ENCODE measurements at places on chromosomes 2 and 18. TPM values are rescaled to one million over a fixed set of nuclear protein-coding genes. Genes with fewer than 3 reads are reported as not detected.

DNA sequence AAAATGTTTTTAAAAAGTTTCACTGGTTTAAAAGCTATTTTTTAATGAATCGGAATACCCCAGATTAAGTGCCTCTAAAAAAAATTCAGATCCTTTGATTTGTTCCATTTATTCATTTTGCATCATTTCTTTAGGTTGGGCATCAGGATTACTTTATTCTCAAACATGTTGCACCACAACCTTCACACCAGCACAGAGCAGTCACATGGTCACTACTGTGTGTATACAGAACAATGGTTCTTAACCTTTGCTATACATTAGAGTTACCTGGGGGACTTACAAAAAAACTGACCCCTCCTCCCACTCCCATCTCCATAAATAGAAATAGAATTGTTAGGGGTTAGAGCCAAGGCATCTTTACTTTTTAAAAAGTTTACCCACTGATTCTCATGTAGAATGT, 218.2 kb downstream of the AGPS start:
- no peak overlapping the region for H3K27ac ChIP-seq
- no peak for DNase-seq
- no peaks in the 10 kb centered on the region for H3K27me3 ChIP-seq
- H3K36me3 ChIP-seq = no peaks in the 10 kb centered on the region

DNA sequence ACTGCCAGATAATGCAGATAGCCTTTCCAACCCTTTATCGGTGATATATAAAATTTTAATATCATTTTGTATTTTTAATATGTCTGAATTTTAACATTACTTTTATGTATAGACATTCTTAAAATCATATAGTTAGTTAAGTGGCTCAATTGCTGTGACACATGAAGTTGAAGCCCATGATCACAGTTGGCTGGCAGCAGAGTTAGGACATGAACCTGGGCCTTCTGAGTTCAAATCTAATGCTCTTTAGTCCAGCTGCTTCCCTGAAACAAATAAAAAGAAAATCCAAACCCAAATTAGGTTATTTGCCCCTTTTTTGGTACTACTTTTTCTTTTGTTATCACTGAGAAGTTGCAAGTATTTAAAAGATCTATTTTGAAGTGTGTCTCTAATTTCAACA, 5.6 kb downstream of the ELP2 start:
- no peak overlapping the region for H3K4me3 ChIP-seq
- DNase-seq = no peak
- no peak overlapping the region for H3K27ac ChIP-seq
- H3K4me1 ChIP-seq = peaks cover 23% of the 10 kb centered on the region

GRCh38 chr2:54897420-54898310, 152.6 kb downstream of the RTN4 start:
- H3K4me1 ChIP-seq = no peaks in the 10 kb centered on the region
- no peak overlapping the region for H3K4me3 ChIP-seq
- DNase-seq = no peak
- H3K27me3 ChIP-seq = no peaks in the 10 kb centered on the region

- no peaks in the 10 kb centered on the region for H3K36me3 ChIP-seq
- DNase-seq = no peak
- no peak overlapping the region for H3K27ac ChIP-seq
- peaks cover 55% of the 10 kb centered on the region for H3K27me3 ChIP-seq
Measured at GRCh38 chr2:212237350-212238095, 301.1 kb downstream of the ERBB4 start.

DNA sequence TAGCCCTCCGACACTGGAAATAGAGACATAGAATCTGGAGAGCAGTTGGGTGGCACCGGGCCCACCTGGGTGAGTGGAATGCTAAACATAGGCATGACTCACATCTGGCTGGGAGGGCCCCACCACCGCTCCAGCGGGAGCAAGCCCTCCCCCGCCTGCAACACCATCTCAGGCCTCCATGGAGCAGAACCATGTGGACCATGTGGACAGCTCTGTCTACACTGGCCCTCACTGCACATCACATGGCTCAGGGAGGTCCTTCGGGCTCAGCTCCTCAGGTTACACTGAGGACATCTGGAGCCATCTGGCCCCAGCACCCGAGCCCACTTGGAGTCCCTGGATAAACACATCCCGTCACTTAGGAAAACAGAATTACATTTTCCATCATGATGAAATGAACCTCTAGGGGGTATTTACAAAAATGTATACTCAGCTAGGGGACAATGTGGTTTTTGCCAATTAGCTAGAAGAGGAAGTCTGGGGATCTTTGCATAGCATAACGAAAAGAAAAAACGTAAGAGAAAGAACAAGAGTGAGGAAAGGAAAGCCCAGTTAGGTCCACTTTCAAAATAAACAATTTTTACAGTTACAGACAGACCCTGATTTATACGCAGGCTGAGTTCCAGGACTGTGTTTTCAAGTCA, 30.7 kb upstream of the MLPH start:
- no peaks in the 10 kb centered on the region for H3K27me3 ChIP-seq
- peaks cover 52% of the 10 kb centered on the region for H3K4me1 ChIP-seq
- H3K36me3 ChIP-seq = peaks cover 4% of the 10 kb centered on the region
- DNase-seq = peak; percentile 82
- H3K4me3 ChIP-seq = no peak overlapping the region

DNA sequence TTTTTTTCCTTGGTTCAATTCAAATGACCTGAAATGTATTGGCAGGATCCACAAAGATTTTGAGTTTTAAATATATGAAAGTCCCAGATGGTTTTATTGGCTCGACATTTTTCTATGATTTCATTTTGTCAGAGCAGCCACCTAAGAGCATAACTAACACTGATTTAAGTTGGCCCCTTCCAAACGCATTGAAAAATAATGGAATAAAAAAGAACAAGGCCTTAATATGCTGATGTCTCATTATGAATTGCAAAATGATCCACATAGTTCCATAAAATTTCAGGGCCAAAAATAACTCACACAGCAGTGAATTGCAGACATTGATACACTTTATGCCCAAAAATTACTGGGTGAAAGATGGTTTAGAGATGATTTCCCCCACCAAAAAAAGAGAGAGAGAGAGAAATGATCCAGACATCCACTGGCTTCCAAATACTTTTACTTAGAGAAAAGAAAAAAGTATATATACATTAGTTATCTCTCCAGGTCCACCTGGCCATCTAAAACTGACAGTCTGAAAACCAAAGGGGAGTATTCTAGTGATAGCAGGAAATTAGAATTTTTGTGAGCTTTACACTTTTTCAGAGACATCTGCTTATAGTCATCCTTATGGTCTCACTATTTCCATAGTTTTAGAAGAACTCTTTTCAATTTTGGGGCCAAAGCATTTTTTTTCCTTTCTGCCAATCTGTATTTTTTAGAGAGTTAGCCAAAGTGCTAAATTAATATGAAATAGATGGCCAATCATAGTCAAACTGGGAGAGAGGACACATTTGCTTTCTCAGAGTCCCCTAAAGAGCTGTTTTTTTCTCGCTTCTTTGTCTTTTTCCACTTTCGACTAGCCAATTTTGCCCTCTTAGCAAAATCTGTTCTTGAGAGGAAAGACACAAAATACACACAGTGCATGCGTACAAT, 213.5 kb upstream of the RND3 start:
- H3K4me1 ChIP-seq = peaks cover 9% of the 10 kb centered on the region
- H3K4me3 ChIP-seq = no peak overlapping the region
- no peaks in the 10 kb centered on the region for H3K36me3 ChIP-seq
- H3K27ac ChIP-seq = no peak overlapping the region
- H3K27me3 ChIP-seq = no peaks in the 10 kb centered on the region

- DNase-seq = peak; percentile 85
- H3K27ac ChIP-seq = no peak overlapping the region
Measured at GRCh38 chr18:45059695-45060094, 379.0 kb downstream of the SETBP1 start.

GRCh38 chr2:182543741-182544525, 117.1 kb upstream of the PDE1A start:
- H3K36me3 ChIP-seq = no peaks in the 10 kb centered on the region
- H3K4me1 ChIP-seq = no peaks in the 10 kb centered on the region
- no peak overlapping the region for H3K27ac ChIP-seq

- no peak overlapping the region for H3K27ac ChIP-seq
- DNase-seq = no peak
- H3K36me3 ChIP-seq = no peaks in the 10 kb centered on the region
- no peaks in the 10 kb centered on the region for H3K27me3 ChIP-seq
- H3K4me1 ChIP-seq = peaks cover 22% of the 10 kb centered on the region
Measured at GRCh38 chr2:182020286-182021070, 34.8 kb downstream of the PPP1R1C start.

DNA sequence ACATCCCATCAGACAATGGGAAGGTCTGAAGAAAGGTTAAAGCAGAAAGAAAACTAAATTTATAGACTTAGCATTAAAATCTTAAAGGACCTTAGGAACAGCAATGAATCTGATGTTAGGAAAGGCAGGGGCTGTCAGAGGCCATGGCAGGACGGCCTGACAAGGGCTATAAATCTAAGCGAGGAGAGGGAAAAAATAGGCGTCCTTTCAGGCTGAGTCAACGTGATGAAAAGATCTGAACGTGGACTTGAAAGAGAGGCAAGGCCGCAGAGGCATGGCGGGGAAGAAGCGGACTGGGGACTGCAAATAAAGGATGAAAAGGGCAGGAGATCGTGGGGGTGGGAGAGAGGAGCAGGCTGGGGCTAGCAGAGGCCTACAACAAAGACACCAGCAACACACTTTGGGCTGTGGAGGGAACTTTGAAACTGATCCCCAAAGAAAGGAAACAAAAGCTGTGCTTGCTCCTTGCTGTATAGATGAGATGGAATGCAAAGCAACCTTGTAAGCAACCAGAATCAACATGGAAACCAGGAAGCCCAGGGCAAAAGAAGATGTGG, 145.6 kb downstream of the NRP2 start:
- no peaks in the 10 kb centered on the region for H3K27me3 ChIP-seq
- no peaks in the 10 kb centered on the region for H3K4me1 ChIP-seq
- H3K36me3 ChIP-seq = no peaks in the 10 kb centered on the region
- DNase-seq = no peak
- H3K4me3 ChIP-seq = no peak overlapping the region
- no peak overlapping the region for H3K27ac ChIP-seq

DNA sequence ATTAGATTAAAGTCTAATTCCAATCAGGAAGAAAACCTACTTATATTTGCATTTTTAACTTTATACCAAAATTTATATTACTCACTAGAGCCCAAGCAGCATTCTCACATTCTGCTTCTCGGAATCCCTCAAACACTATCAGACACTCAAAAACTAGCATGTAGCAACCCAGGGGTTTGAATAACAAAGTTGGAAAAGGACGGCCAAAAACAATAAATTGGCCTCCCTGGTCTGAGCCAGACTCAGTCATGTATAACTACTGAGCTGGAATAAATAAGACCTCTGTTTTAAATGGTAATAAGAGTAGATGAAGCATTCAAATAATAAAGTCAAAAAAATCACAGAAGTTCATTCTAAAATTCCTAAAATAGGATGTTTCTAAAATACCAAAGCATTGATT, 290.9 kb downstream of the IRS1 start:
- no peaks in the 10 kb centered on the region for H3K27me3 ChIP-seq
- H3K27ac ChIP-seq = no peak overlapping the region
- no peak for DNase-seq
- H3K36me3 ChIP-seq = no peaks in the 10 kb centered on the region
- H3K4me3 ChIP-seq = no peak overlapping the region

- no peaks in the 10 kb centered on the region for H3K27me3 ChIP-seq
- H3K4me3 ChIP-seq = no peak overlapping the region
- H3K4me1 ChIP-seq = peaks cover 14% of the 10 kb centered on the region
- no peaks in the 10 kb centered on the region for H3K36me3 ChIP-seq
- H3K27ac ChIP-seq = peak overlapping the region; percentile 8
Measured at GRCh38 chr18:11251891-11252270, 102.5 kb upstream of the PIEZO2 start.

- no peak overlapping the region for H3K4me3 ChIP-seq
- H3K27ac ChIP-seq = no peak overlapping the region
- no peak for DNase-seq
- no peaks in the 10 kb centered on the region for H3K4me1 ChIP-seq
- no peaks in the 10 kb centered on the region for H3K36me3 ChIP-seq
Measured at GRCh38 chr2:241905716-241906377, 36.3 kb downstream of the RTP5 start.

DNA sequence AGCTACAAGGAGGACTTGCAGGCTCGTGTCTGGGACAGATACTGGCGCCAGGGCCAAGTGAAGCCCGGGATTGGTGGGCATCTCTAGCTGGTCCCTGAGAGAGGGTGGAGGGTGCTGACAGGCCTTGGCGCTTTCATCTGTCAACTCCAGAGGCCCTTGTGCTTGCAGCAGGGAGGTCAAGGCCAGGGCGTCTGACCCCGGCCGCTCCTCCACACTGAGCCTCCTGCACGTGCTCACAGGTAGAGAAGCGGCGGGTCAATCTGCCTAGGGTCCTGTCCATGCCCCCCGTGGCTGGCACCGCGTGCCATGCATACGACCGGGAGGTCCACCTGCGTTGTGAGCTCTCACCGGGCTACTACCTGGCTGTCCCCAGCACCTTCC, 9.5 kb downstream of the CAPN10 start:
- no peak for DNase-seq
- H3K4me3 ChIP-seq = no peak overlapping the region
- H3K27me3 ChIP-seq = no peaks in the 10 kb centered on the region
- H3K4me1 ChIP-seq = no peaks in the 10 kb centered on the region
- H3K27ac ChIP-seq = no peak overlapping the region

- H3K36me3 ChIP-seq = no peaks in the 10 kb centered on the region
- H3K27me3 ChIP-seq = no peaks in the 10 kb centered on the region
- no peaks in the 10 kb centered on the region for H3K4me1 ChIP-seq
- DNase-seq = no peak
- no peak overlapping the region for H3K4me3 ChIP-seq
Measured at GRCh38 chr2:80377071-80377470, 72.5 kb upstream of the LRRTM1 start.

DNA sequence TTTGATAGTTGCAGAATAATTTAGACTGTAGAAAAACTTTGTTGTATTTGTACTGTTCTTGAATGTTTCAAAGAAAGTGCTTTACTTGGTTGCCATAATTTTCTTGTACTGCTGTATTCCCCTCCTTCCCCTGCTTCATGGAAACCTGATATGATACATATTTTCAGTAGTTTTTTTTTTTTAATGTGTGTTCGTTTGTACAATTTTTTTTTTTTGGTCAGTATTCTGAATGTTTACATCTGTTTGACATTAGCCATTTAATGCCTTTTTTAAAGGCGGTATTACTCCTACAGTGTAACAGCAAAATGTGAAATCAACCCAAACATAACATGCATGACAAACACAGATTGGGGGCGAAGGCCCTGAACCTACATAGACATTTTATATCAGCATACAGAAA, 172.3 kb downstream of the ASXL3 start:
- H3K27ac ChIP-seq = no peak overlapping the region
- no peak overlapping the region for H3K4me3 ChIP-seq
- no peaks in the 10 kb centered on the region for H3K36me3 ChIP-seq
- no peaks in the 10 kb centered on the region for H3K4me1 ChIP-seq

GRCh38 chr2:48779019-48779716, 23.6 kb upstream of the LHCGR start:
- no peak overlapping the region for H3K27ac ChIP-seq
- peaks cover 14% of the 10 kb centered on the region for H3K27me3 ChIP-seq
- H3K4me3 ChIP-seq = no peak overlapping the region
- H3K36me3 ChIP-seq = no peaks in the 10 kb centered on the region
- H3K4me1 ChIP-seq = no peaks in the 10 kb centered on the region

Gene TBR1
- 0.26 TPM for total RNA-seq

Gene SLC5A7
- total RNA-seq = not detected

Gene TUBB8B
- total RNA-seq = not detected

Gene TUBA3D
- not detected for total RNA-seq

Gene PSMA8
- not detected for total RNA-seq

Gene ACVR1C
- 0.12 TPM for total RNA-seq

Gene EFEMP1
- 125 TPM for total RNA-seq

Gene CCDC102B
- total RNA-seq = 3.5 TPM

Gene FRZB
- 0.20 TPM for total RNA-seq

Gene FASTKD2
- 34.6 TPM for total RNA-seq
